Activated gamma-delta T cell treated with anti-CD3 and anti-CD28 coated beads, Interleukin-2, amount 50 U/mL, for 16 hours (primary cell): ENCODE measurements at places on chromosomes 5 and 9.

- no peak for DNase-seq
Observed at GRCh38 chr5:372556-372995, 51.1 kb downstream of the AHRR start.

DNA sequence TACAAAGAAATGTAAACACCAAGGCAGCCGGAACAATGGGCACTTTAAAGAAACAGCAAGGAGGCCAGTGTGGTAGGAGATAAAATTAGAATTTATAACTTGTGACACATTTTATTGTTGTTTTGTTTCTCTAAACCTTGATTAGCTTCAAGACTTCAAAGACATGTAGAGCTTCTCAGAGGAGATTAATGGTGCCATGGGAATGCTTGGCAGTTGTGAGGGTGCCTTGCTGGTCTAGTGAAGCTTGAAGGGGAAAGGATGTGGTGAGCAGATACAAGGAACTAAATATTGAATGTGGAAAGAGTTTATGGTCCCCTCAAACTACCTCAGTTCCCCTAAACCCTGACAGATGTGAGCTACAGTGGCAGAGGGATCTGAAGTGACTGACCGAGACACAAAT lies 322.4 kb upstream of the ADAMTS16 start:
- DNase-seq = no peak

DNA sequence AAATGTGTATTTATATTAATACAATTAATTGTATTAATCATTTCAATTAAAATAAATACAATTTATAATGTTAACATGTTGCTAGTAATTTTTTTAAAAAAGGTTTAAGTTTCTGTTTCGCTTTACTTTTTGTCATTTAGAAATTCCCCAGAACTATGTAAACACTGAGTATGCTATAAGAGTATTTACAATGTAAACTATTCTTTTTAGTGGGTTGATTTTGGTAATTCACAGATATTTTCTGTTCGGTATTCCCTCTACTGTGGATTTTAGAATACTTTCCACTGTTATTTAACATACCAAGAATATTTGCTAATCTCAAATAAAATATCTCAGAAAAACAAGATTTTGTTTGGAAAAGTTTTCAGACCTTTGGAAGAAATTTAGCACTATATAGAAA lies 1564.4 kb downstream of the EFNA5 start:
- no peak for DNase-seq

DNA sequence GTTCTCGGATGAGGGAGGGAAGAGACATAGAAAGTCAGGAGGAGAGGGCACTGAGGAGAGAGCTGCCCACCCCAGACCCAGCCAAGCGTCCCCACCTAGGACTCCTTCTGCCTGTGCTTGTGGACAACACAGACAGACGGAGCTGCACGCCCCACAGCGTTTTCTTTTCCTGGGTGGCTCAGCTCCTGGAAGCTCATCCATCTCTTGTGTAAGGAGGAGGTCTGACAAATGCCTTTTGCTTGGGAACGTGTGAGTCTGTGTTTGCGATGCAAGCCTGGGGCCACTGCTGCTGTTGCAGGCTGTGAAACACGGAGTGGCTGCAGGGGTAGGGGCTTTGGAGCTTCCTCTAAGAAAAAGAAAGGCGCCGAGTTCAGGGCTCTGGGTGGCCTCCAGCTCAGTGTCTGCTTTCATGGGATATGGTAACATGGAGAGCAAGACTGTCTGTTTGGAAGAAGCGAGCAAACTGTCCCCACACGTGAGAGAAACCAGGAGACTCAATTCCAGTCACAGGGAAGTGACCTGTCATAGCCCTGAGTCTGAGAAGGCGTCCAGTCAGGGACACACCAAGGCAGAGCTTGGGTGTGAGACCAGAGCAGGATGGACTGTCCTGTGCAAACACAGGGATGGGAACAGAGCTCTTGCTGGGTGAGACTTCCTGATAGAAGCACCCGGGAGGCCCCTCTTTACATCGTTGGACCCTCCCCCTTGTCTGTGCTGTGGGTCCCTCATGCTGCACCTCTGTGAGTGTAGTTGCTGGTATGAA lies 42.7 kb downstream of the GADD45G start:
- DNase-seq = no peak

- no peak for DNase-seq
Observed at GRCh38 chr9:122580360-122580759, 2.8 kb downstream of the OR1L8 start.

DNA sequence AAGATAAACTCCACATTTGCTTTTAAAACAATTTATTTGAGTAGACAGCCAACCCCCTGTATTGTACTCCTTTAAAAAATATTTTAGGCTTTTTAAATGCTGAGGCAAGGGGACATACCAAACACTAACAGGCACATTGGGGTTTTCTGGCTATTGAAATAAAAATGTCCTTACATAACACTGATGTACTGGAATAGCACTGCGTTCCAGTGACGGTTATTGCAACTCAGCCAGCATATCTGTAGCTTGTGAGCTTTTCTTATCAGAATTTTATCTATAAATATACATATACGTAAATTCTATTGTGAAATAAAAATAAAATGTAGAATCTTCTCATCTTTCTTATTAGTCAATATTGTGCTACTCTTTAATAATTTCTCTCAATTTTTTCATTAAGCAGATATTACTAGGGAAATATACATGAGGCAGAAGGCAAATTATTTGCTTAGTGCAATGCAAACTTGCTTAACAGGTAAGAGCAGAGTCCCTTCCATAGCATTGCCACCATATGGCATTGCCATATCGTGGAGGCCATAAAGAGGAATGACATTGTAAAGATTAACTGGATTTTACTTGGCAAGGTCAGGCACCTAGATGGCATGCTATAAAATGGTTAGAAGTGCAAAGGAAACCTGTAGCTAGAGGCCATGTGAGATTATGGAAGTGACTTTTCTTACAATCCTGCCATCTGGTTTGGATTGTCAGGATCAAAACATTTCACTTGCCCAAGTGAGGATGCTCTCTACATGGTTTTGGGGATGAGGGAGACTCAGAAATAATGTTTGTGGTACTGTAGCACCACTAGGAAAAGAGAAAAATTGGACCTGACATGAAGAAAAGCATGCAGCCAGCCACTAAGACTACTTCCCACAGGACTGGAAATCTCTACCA lies 94.8 kb upstream of the CDKN2B start:
- DNase-seq = no peak

DNA sequence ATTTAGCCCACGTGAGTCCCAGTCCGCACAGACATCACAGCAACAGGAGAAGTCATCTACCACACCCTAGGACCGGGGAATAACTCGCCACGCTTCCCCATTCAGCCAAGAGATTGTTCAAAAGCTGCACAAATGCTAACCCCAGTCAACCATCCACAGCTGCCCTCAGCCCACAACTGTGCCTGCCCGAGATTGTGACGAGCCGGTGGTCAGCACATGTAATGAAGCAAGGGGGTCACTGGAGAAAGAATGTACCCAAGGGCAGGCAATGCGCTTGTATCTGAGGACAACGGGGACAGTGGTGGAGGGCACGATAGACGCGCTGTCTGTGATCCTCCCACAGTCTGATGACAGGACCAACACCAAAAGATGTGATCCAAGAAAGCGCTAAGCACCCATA lies 67.8 kb downstream of the COL23A1 start:
- DNase-seq = no peak
